Progenitor cell of endocrine pancreas (in vitro differentiated cells): ENCODE measurements at places on chromosomes 1 and 21.

GRCh38 chr1:215044151-215044550 lies 38.4 kb upstream of the KCNK2 start:
- no peak for DNase-seq

- DNase-seq, result no peak
Measured at GRCh38 chr1:3014050-3014440, 7.2 kb upstream of the ACTRT2 start.

DNA sequence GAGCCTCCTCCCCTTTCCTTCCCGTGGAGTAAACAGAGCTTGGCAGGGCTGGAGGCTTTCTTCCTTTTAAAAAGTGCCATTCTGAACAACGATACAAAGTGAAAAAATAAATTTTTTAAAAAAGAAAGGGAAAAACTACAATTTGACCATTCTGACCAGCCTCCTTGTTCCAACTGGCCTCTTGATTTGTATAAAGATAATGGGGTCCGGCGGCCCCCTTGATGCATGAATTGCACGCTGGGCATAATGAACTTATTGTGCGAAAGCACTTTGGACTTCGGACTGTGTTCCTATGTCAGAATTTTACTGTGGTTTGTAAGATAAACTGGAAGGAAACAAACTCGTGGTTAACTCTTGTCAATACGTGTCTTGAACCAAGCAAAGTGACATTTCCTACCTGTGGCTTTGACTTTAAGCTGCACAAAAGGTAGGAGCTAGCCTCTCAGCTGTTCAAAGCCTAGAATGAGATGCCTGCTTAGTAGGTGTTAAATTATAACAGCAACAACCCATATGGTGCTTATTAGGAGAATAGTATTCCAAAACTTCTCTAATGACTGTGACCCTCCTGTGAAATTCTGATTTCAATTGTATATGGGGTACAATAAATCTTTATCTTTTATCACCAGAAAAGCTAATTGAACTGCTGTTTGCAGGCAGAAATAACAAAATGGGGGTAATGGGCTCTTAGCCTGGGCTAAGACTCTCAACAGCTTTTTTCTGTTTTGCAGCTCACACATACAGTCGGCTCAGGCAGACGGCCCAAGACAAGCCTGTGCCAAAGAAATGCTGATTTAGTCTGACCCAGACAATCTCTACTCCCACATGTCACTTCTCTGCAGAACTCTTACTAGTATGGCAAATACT lies 9.3 kb downstream of the IRF2BP2 start:
- DNase-seq, result no peak

DNA sequence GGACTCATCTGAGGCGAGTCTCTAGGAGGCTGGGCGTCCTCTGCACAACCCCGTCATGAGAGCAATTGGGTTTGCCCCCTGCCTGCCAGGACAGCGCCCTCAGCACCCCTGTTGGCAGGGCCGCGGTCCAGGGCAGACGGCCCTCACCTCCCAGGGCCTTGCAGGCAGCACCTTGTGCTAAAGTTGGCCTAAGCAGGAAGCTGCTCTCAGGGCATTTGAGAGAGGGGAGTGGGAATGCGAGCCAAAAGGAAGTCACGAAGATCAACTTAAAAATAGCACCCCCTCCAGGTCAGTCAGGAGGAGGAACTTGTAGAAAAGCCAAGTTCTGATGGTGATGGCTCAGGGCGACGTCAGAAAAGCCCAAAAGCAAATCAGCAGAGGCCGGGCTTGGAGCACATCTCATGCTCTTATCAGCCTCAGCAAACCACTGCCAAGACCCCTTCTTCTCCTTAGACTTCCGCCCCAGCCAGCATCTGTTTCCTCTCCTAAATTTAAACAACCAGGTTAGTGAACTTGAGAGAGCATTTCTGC lies 12.6 kb upstream of the ADORA3 start:
- no peak for DNase-seq

DNA sequence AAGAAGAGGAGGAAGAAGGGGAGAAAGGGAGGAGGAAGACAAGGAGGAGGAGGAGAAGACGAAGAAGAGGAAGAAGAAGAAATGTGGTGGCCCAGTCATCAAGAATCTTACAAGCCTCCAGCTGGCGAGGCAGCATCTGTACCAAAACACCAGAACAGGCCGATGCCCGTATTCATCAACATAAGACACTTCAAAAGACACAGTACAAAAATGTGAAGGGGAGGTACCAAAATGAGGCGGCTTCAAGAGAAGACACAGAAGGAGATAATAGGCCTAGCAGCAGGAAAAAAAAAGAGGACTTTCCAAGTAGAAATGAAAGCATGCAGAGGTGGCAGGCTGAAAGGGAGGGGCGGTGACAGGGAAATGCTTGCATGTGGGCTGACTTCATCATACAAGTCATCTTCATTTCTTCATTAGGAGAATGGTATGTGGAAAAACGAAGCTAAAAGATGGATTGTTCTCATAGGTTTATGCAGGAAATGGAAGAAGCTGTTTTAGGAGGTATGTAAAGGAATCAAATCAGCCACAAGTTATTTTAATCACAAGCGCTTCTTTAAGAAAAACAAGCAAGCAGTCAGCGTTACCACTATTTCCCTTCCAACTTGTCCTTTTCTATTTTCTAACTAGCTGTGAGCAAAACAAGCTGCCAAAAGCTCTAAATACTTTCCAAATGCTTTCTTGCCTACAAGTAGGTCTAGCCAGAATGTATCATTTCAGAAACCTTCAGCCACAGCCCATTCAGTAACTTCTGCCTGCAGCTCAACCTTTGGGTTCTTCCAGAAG lies 192.3 kb downstream of the SLC45A1 start:
- DNase-seq, result no peak
